ENCODE measurements at places on chromosomes 12 and 14.

DNA sequence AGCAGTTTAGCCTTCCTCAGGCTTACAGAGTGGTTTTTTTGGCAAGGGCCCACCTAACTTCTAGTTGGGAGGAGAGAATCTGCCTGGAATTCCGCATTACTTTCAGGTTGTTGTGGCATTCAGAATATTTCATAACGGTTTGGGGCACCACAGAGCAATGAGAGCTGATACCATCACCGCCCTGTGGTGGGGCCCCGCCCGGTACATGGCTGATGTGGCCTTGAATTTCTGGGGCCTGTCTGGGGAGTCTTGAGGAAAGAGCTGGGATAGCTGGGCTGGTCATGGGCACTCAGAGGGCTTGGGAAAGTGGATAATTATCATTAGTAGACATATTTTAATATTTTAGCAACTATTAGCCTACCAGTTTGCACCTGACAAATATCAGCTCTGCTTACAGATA, 4.2 kb downstream of the TESPA1 start:
- DNase-seq = peak; percentile 85

DNA sequence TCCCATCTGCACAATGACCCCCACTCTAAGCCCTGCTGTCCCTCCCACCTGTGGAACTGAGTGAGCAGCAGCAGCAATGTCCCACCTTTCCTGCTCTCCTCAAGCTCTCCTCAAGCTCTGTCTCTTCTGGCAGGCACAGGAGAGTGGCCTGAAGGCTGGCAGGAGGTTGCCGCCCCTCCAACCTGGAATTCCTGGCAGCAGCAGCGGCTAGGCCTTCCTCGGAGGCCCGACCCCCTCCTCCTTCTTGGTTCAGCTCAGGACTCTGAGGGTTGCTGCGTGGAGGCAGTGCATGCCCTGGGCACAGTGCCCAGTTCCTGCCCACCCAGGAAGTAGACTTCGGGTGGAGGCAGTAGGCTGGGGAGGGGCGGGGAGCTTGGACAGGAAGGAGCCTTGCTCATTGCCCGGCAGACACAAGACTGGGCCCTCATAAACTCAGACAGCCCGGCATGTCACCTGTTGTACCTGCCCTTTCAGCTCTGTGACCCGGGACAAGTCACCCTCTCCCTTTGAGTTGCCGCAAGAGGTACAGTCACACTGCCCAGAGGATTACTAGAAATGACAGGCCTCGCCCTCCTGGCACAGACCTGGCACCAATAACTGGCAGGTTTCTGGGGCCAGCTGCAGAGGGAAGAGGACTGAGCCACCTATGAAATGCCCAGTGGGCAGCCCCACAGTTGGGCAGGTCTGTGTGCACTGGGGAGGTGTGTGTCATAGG, 2.1 kb upstream of the SERPINA1 start:
- DNase-seq = peak; percentile 9

GRCh38 chr14:95507701-95508103, 8.7 kb downstream of the SYNE3 start:
- peak; percentile 74 for DNase-seq

GRCh38 chr12:132265056-132265800, 64.2 kb downstream of the GALNT9 start:
- DNase-seq = no peak

- DNase-seq = no peak
Observed at GRCh38 chr14:31340297-31341063, 79.9 kb downstream of the HEATR5A start.

- no peak for DNase-seq
Observed at GRCh38 chr12:116310082-116310481, 32.6 kb upstream of the MED13L start.

DNA sequence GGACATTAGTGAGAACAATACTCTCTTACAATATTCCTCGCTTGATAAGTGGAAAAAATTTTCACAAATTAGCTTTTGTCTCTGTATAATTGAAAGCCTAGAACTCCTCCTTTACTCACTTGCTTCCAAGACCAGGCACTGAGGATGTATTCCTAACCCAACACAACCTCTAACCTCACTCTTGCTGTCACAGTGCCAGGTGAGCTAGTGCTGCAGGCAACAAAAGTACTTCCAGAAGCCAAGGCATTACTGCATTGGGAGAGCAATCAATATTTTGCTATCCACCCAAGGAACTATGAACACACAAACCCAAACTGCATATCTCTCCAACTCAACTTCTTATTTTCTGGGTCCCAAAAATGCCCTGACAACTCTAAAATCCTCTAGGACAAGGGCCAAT, 1081.0 kb downstream of the VRK1 start:
- DNase-seq = no peak

DNA sequence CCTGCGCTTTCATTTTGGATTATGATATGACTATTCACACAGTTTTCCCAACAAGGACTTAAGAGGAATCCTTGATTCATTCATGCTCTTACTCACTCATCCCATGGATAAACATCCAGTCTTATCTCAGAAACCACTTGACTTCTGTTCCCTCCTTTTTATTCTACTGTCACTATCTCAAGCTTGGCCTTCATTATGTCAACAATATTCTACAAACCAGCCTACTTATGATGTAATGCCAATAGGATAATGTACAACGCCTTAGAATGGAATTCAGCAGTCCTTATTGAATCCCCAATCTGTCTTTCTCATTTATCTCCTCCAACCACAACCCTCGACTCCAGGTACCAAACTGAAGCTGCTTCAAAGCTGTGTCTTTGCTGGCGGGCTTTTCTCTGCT, 448.5 kb downstream of the PDZRN4 start:
- DNase-seq = no peak

Data from hematopoietic multipotent progenitor cell treated with erythropoietin and hydrocortisone succinate and interleukin-3 and kit ligand, for 6 days (in vitro differentiated cells).